ENCODE measurements at places on chromosomes 3 and 15. TPM values are rescaled to one million over a fixed set of nuclear protein-coding genes. Genes with fewer than 3 reads are reported as not detected.

GP5 gene
- not detected for total RNA-seq

TMEM207 gene
- total RNA-seq = not detected

CDHR4 gene
- total RNA-seq = not detected

RASL12 gene
- total RNA-seq = 244 TPM

GRCh38 chr15:98891301-98891700, 116.3 kb downstream of the PGPEP1L start:
- no peak for ATAC-seq

DNA sequence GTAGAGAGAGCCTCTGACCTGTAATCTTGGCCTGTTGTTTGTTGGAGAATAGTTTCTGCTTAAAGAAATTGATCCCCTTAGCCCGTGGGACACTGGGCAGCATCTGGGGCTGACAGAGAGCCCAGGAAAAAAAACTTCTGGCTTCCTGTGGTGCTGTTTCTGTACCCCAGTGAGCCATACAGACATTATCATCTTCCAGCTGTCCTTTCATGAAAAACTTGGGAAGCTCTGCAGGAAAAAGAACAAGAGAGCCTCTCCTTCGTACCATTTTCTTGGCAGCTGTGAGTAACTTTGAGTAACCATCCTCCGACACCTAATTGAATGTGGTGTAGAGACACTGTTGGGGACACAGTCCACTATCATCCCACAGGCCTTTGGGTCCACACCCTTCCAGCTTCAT, 333.0 kb downstream of the SHQ1 start:
- no peak for ATAC-seq

GRCh38 chr3:184584464-184584891, 22.9 kb downstream of the EPHB3 start:
- ATAC-seq = peak; percentile 16

GRCh38 chr3:153928851-153929250, 192.3 kb upstream of the ARHGEF26 start:
- no peak for ATAC-seq

- no peak for ATAC-seq
Observed at GRCh38 chr15:52922871-52923270, 132.7 kb upstream of the ONECUT1 start.

GRCh38 chr15:51390966-51391422, 49.5 kb downstream of the GLDN start:
- ATAC-seq = no peak

DNA sequence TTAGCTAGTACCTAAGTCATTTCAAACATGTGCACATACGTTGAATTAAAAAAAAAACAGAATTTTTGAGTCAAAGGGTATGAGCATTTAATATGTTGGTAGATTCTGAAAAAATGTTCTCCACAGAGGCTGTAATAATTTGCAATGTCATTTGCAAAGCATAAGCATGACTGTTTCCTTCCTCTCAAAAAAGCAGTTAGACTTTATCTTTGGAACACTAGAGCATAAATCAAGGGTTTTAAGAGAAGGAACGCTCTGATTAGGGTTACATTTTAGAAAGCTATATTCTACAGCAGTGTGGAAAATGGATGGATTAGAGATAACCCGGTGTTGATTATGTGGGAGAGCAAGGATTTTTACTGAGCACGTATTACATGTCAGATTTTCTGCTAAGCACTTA, 193.7 kb downstream of the WDR72 start:
- no peak for ATAC-seq

DNA sequence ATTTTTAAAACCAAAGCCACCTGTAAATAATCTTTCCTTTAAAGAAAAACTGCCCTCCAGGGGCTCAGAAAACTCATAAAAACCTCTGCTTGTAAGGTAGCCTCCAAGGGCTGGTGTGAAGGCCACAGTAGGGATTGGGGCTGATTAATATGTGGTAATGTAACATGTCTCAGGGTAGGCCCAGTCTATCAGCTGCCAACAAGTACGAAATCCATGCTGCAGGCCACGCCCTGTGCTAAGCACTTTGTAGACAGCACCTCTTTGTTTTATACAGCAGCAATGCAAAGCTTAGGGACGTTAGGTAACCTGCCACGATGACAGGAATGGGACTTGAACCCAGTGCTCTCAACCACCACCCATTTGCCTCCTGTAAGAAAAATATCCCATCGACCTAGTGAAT, 65.6 kb upstream of the PRICKLE2 start:
- no peak for ATAC-seq

- no peak for ATAC-seq
Observed at GRCh38 chr15:35043373-35044095, 41.6 kb downstream of the NANOGP8 start.

All from gastroesophageal sphincter (tissue), 4 donors.